Activated naive CD8-positive, alpha-beta T cell treated with anti-CD3 and anti-CD28 coated beads for 36 hours (primary cell): ENCODE measurements at places on chromosomes 3 and 15. TPM values are rescaled to one million over a fixed set of nuclear protein-coding genes. Genes with fewer than 3 reads are reported as not detected.

Gene OXTR
- total RNA-seq: 0.60 TPM

Gene HGD
- total RNA-seq: 0.35 TPM

DNA sequence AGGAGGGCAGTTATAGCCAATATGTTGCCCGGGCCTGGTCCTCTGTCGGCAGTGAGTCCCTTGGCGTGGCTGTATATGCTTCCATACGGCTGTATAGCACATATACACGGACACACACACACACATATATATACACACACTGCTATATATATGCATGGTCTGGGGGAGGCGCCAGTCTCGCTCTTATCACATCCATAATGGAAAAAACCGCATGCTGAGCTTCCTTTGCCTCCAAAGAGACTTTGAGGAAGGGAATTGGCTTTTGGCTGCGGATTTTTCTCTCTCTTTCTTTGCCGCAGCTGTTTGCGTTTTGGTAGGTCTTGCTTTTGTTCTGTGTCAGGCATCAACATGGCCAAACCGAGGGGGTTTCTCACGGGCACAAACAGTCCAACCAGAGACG is 11.3 kb upstream of the TMEM115 start:
- no peak for DNase-seq

GRCh38 chr3:170500995-170501394 is 82.3 kb downstream of the CLDN11 start:
- no peak for DNase-seq

DNA sequence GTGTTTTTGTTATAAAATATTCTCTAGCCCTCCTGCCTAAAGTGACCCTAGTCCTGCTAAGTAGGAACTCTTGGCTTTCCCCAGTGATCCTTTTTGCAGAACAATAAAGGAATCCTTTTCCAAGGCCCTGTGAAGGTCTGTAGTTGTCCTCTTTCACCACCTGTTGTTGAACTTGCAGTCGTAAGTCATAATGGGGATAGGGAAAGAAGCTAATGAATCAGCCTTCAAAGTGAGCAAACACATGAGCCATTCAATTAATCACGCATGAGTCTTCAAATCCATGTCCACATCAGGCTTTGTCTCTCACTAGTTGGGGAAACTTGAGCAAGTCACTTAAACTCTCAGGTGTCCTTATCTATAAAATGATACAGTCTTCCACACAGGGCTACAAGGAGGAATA is 27.6 kb downstream of the ZNF860 start:
- DNase-seq: no peak

GRCh38 chr3:142858043-142858442 is 30.8 kb downstream of the PCOLCE2 start:
- no peak for DNase-seq

DNA sequence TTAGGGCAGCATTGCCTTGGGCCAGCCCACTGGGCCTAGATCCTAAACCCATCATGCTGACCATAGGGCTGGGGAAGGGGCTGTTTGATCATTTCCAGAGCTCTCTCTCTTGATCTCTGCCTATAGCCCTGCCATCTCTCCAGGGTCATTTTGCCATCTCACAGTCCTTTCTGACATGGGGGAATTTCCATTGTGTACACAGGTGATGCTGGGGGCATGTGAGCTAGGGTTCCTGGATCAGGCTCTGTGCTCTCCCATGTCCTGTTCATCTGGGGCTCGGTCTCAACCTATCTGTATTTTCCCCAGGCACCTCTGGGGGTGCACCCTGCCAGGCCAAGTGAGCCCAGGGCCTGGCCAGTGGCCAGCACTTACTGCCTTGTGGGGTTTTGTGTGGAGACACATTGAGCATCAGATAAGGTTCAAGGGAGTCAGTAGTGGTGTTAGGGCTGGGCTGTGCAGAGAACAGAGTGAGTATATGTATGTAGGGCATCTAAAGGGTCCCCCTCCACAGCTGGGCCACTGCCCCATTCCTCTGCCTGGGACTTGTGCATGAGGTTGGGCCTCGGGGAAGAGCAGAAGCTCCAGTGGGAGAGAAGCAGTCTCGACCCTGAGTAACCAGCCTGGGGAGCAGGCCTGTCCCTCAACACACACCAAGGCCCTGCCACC is 25.7 kb upstream of the APEH start:
- DNase-seq: no peak

GRCh38 chr3:63824309-63824708 is 5.2 kb downstream of the C3orf49 start:
- no peak for DNase-seq

GRCh38 chr3:88142094-88142624 is 7.6 kb upstream of the C3orf38 start:
- no peak for DNase-seq
